H54 (cell line): ENCODE measurements at places on chromosomes 16 and 17.

- DNase-seq = no peak
Measured at GRCh38 chr16:69607674-69608073, 41.9 kb downstream of the NFAT5 start.

DNA sequence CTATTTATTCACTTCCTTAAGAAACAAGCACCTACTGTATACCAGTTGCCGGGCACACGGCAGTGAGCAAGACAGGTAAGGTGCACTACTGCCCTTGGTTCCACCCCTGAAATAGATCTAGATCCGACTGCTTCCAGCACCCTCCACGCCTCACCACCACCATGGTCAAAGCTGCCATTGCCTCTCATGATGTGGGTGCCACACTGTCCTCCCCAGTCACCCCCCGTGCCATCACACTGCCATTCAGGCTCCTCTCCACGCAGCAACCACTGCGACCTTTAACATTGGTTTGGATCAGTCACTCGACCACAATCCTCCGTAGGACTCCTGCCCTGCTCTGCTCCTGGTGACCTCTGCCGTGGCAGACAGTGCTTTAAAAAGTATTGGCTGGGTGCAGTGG, 226.8 kb downstream of the CPPED1 start:
- no peak for DNase-seq

DNA sequence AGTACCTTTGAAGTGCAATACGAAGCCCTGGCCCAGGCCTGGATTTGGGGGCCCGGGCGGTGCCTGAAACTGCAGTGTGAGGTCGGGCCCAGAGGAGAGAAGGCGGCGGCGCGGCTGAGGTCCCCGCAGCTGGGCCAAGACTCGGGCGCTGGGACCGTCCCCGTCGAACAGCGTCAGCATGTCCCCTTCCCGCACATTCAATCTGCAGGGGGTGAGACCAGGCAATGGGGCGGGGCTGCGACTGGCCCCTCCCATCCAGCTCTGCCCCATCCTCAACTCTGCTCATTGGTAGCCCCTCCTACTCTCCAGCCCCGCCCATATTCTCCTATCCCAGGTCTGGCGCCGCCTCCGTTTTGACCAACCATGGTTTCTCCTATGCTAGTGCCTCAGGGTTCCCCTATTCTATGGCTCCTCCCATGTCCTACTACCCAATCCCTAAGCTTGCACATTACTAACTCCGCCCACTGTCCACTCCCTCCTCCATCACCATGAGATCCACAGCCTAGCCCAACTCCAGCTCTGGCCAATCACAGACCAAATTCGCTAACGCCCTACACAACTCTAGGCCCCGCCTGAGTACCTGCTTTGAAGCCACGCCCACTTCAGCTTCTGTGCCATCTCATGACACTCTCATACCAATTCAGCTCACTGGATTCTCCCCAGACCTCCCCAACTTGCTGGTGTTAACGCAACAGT, 14.4 kb upstream of the CDIPT start:
- DNase-seq = peak; percentile 56

GRCh38 chr16:69107316-69107962, 2.0 kb downstream of the HAS3 start:
- DNase-seq = no peak

DNA sequence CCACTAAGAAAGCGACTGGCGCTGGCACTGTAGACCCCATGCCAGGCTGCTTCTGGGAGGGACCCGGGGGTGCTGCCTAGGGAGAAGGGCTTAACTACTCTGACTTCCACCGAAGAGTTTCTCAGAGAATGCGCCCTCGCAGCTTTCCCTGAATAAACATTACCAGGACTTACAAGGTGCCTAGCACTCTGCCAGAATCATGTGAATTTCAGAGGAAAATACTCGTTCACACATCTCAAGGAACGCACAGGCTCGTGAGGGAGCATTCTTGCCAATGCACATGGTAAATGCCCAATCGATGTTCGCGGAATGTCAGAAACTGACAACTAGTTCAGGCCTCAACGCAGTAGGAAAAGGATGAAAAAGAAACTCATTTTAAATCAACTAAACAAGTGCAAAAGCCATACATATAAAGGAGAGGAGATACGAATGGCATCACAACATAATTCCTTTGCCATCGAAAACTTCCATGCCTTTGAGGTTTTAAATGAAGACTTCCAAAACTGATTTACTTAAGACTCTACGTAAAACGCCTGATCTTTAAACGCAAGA, 999 bp downstream of the CMC2 start:
- DNase-seq = no peak
